Stimulated activated CD4-positive, alpha-beta T cell treated with anti-CD3 and anti-CD28 coated beads, Interleukin-1b, Interleukin-23, amount 100 ng/mL, for 1 hour (primary cell): ENCODE measurements at places on chromosomes 7 and 10.

DNA sequence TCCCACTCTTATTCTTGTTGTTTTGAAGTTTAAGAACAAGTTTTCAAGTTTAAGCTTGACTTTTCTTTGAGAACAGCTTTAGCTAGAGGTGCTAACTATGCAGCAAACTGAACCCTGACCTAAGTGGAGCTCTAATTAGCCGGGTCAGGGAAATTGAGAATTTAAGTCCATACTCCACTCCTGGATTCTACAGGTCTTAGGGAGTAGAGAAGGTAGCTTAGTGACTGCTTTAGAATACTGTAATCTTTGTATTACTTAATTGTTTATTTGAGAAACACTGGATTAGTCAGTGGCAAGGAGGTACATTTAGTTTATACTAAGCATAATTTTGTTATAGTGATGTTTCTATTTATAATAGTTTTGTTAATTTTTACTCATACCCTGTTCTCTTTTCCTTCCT, 74.6 kb upstream of the STRIP2 start:
- no peak for DNase-seq

GRCh38 chr7:28517606-28518005, 105.3 kb downstream of the CREB5 start:
- DNase-seq = no peak

GRCh38 chr7:55130395-55131141, 111.8 kb downstream of the EGFR start:
- no peak for DNase-seq

- no peak for DNase-seq
These were observed 921.5 kb downstream of the NRG3 start for GRCh38 chr10:82796510-82796909.

DNA sequence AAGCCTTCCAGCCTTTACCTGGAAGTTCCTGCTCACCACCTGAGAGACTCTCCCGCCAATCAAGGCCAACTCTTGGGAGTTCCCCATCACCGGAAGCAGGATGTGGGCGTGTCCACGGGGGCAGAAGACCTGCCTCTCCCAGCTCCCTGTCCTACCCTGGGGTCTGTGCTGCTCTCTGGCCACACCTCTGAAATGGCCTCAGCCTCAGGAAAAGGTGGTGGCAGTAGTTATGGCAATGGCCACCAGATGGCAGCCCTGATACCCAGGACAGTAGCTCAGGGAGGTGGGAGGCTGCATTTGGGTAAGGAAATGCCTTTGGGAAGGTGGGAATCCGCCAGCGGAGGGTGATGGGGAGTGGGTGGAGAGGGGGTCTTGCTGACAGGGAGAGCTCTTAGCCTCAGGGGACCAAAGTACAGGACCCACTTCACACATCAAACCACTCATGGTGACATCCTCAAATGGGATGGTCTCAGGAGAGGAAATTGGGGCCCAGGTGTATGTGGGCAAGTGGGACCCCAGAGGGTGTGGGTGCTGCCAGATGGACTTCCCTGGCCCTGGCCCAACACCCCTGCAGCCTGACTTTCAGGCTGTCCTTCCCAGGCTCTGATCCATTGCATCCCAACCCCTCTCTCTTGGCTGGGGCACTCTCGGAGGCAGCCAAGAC, 33.9 kb downstream of the KAZALD1 start:
- peak; percentile 55 for DNase-seq

DNA sequence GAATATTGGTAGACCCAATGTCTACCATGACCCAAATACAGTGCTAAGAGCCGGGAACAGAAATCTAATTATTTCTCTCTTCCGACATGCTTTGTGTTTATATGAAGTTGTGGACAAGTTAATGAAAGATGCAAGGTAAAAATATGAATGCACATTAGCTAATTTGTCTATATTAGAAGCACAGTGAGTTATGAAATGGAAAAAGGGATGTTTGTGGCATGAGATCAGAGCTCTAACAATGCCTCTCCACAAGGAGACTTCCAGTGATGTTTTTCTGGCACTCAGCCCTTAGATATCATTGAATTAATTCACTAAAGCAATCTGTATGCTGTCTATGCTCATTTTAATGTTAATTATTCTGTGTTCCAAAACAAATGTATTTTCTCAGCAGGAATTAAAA, 897.2 kb downstream of the CNTNAP2 start:
- no peak for DNase-seq

- DNase-seq = no peak
These were observed 70.5 kb downstream of the COPG2 start for GRCh38 chr7:130598056-130598455.
